ENCODE measurements at places on chromosomes 6 and 20.

DNA sequence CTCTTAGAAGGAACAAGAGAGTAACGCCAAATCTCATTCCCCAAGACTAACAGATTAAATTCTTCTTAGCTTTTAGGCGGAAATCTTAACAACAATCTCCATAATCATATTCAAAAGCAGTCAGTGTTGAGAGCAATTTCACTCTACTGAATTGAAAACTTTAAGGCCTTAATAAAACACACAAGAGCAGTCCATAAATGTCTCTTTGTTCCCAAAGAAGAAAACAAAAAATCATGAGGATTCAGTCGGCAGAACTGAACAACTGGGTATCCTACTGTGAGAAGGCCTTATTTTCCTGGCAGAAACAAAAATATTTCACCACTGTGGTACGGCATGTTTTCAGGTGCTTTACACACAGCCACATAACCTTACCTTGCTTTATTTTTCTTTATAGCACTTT is 14.4 kb downstream of the ABHD12 start:
- no peak for DNase-seq

DNA sequence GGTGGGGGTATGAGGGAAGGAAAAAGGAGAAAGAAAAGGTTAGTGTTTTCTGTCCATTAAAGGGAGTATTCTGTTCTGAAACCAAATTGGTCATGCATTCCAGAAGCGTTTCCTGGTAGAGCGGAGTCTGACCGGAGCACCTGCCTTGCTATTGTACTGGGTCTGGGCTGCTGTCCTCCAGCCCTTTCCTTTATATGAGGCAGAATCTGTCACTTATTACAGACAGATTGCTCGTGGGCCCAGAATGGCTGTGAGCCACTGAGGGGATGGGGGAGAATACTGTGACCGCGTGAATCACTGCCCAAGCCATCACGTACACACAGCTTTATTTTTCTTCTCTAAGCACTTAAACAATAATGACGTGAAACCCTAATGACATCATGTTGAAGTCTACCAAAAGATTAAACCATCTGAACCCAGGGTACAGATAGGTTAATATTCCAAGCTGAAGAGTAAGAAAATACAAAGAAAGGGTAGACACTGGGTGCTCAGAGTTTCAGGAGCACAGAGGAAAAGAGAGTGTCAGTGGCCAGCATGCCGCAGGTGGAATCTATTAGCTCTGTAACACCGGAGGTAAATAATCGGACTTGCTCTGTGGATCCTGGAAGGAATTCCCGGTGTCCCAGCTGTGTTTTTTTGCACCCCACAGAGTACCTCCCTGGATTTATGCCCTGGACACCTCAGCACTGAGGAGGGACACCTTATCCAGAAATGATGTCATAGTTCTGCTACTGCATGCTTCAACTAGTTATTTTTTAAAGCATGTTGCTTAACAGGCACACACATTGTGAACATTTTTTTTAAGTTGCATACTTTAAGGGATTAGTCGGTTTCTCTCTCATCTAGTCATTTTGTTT is 573.3 kb downstream of the PKHD1 start:
- no peak for DNase-seq

DNA sequence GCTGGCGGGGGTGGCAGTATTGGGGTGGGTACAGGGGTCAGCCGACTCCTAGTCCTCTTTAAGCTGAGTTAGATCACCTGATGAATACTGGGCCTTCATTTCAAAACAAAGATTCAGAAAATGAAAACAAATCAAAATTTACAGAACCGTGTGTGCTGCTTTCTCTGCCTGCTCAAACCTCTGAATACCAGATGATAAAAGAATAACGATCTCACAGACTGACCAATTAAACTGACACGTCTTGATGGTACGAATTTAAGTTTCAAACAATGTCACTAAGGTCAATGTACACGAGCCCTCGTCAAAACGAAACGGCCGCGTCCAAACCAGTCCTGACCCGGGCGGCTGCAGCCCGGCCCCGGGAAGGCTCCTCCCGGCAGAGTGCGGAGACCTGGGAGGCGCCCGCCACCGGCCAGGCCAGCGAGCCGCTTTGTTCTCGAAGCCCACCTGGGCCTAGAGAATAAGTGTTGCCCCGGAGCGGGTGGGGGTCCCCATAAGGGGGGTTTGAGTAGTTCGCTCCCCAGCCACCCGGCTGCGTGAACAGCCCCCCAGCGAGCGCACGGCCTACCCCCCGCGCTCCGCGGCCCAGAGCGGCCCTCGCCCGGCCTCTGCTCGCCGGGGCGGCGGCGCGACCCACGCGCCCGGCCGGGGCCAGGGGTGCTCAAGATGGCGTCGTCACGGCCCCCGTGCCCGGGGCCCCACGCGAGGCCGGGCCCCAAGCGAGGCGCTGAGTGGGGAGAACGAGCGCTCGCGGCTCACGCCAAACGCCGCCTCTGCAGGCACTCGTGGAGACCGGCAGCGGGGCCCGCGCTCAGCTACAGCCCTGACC is 728 bp downstream of the PSMA7 start:
- no peak for DNase-seq

DNA sequence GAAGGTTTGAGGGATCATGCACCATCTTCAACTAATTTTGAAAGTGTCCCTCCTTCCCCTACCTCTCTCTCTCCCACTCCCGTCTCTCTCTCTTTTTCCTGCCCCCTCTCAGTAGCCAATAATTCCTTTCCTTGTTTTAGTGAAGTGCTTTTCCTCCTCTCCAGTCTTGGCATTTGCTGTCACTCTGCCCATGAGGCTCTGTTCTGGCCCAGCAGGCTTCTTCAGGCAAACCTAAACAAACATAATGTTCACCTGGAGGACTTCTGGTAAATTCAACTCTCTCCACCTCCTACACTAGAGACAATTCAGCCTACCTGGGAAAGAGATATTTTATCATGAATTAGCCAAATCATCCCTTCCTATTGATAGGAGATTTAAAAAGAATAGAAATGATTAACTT is 320.4 kb upstream of the RNF24 start:
- DNase-seq, result no peak

DNA sequence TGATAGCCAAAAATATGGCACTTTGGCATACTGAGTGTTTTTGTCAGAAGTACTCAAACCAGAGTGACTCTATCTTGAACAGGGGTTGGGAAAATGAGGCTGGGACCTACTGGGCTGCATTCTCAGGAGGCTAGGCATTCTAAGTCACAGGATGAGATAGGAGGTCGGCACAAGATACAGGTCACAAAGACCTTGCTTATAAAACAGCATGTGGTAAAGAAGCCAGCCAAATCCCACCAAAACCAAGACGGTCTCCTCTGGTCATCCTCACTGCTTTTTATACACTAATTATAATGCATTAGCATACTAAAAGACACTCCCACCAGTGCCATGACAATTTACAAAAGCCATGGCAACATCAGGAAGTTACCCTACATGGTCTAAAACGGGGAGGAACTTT is 985.1 kb downstream of the HACE1 start:
- no peak for DNase-seq

- DNase-seq, result no peak
Observed at GRCh38 chr6:108502832-108503231, 57.9 kb upstream of the FOXO3 start.

DNA sequence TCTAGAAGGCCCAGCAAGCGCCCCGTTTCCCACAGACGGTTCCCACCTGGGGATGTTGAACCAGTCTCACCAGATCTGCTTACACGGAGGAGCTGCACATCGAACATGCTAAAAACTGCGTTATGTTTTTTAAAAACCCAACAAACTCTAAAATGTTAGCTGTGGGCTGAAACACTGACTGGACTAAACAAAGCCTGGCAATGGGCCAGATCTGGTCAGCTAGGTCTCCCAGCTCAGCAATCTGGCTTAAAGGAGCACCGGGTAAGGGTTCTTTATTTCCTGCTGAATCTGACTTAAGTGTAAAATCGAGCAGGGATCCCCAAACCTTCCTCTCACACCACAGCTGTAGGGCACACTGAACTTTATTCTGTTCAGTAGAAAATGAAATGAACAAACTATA is 156.9 kb downstream of the FOXC1 start:
- no peak for DNase-seq

- DNase-seq, result no peak
Observed at GRCh38 chr20:53296451-53297153, 297.0 kb downstream of the ZNF217 start.

- DNase-seq, result no peak
Observed at GRCh38 chr6:130000526-130001421, 17.6 kb upstream of the L3MBTL3 start.

All from activated T-cell treated with anti-CD3 and anti-CD28 coated beads for 48 hours (primary cell).